IPS-NIHi11 (cell line): ENCODE measurements at places on chromosomes 3 and 15.

GRCh38 chr3:5022966-5023776 lies 43.9 kb downstream of the BHLHE40 start:
- DNase-seq, result peak; percentile 22

GRCh38 chr3:115692887-115693524 lies 69.7 kb downstream of the GAP43 start:
- DNase-seq, result peak; percentile 80

DNA sequence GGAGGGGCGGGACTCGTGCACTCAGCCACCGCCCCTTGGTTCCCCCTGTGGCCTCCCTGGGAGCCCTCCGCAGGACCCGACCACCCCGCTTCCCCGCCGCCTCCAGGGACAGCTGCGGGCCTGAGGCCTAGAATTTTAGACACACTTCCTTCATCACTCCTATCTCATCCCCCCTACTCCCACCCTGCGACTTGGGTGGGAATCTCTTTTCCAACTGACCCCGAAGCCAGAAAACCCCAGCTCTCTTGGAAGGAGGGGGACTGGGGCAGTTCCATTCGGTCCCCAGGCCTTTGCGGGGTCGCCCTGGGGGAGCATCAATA lies 289 bp upstream of the TFDP2 start:
- no peak for DNase-seq

- no peak for DNase-seq
These were observed 53.3 kb upstream of the STT3B start for GRCh38 chr3:31479431-31479830.

DNA sequence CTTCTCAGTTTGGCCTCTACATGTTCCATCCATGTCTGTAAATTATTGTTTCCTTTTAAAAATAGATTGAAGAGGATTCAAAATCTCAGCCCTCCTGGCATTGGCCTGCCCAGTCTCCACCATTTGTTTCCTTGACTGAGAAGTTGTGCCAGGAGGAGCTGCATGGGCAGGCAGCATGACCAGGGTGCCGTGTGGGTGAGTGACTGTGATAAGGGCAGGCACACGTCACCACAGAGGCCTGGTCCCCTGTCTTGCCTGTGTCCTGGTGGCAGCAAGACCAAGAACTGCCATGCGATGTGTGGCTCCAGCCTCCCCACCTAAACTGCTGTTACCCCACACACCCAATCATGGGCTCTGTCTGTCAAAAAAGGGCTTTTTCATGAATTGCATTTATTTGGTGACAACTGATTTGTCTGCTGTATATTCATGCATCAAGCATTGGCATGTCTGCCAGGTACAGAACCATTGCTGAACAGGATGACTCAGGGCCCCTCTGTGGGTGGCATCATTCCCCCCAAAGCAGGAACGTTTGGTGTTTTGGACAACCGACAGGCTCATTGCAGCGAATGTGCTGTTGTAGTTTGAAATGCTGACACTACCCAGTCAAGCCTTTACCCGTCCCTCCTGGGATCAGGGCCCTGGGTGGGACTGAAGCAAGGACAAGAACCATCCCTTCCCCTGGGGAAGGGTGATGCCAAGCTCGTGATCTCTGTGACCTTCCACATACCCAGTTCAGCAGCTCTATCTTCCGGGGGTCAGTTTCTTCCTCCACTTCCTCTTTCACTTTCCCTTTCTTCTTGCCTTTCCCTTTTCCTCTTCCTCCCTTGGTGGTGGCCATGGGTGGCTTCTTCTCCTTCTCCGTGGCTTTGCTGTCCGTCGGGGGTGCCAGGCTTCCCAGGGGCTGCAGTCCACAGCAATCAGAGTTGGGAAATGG lies 51.6 kb downstream of the TRPM1 start:
- no peak for DNase-seq
